Gastrocnemius medialis (tissue), 4 donors: ENCODE measurements at places on chromosomes 3 and 15. TPM values are rescaled to one million over a fixed set of nuclear protein-coding genes. Genes with fewer than 3 reads are reported as not detected.

PAK6 gene
- total RNA-seq: 1.5 TPM

DNA sequence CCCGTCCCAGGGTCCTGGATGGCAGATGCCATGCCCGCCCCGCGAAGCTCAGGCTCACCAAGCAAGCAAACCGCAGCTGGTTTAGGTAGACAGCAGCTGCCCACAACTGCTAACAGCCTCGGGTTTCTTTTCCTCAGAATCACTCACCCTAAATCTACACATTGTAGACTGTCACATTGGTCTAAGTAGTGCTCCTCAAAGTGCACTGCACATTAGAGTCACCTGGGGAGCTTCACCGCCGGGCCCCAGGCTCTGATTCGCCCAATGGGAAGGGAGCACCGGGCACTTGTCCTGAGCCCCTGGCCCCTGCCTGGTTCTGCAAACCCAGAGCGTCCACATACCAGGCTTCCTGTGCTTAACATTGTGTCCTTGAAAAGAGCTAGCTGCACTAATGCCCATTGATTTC is 752 bp downstream of the OCA2 start:
- H3K4me3 ChIP-seq: no peak overlapping the region
- peaks cover 67% of the 10 kb centered on the region for H3K27me3 ChIP-seq
- no peak for DNase-seq
- peaks cover 6% of the 10 kb centered on the region for H3K4me1 ChIP-seq
- no peak overlapping the region for H3K27ac ChIP-seq

IL12A gene
- total RNA-seq: not detected

C2CD4A gene
- 0.66 TPM for total RNA-seq

FETUB gene
- not detected for total RNA-seq

DNA sequence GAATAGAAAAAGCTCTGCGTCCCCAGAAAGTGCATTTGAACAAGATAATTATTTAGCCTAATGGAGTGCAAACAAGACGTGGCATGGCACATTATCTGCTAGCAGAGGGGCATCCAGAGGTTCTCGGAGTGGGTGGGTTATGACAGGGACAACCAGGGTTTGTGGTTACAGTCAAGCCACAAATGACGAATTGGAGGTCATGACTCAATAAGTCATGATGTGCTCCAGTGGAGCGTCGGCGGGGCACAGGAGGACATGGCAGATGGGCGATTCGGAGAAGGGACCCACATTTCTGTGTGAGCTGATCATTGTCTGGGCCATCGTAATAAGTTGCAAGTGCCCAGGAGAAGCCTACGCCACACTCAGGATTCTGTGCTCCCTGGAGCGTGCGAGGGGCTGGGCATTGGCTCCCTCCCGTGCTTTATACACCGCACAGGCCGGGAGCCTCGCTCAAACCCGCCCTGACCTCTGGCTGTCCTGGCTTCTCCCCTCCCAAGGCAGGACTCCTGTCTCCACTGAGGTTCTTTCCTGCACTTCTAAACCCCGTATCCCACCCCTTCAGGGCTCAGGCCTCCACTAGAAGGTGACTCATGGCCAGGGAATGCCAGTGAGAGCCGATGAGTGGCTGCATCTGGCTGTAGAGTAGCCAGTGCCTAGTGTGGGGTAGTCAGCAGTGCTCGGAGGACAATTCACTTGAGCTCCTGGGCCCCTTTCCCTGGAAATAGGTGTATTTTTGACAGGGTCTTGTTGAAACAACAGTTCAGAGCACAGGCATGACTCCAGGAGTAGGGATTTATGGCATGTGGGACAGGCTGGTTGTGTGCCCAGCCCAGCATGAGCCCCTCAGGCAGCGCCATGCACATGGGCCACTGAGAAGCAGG is 67.4 kb downstream of the GRIP2 start:
- H3K27me3 ChIP-seq: no peaks in the 10 kb centered on the region
- H3K4me1 ChIP-seq: peaks cover 20% of the 10 kb centered on the region
- peak overlapping the region; percentile 56 for H3K27ac ChIP-seq
- DNase-seq: no peak
- H3K36me3 ChIP-seq: no peaks in the 10 kb centered on the region
